AG04450 (cell line): ENCODE measurements at places on chromosomes 4 and X. TPM values are rescaled to one million over a fixed set of nuclear protein-coding genes. Genes with fewer than 3 reads are reported as not detected.

DNA sequence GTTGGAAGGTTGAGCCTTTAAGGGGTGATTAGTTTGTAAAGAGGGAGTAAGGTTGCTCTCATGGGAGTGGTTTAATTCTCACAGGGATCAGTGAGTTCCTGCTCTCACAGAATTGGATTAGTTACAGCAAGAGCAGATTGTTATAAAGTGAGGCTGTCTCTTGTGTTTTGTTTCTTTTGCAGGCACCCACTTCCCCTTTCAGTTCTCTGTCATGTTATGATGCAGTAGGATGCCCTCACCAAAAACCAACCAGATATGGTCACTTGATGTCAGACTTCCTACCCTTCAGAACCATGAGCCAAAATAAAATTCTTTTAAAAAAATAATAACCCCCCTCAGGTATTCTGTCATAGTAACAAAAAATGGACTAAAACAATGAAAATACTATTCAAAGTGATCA, 19.9 kb upstream of the IGSF1 start:
- no peak for DNase-seq

DNA sequence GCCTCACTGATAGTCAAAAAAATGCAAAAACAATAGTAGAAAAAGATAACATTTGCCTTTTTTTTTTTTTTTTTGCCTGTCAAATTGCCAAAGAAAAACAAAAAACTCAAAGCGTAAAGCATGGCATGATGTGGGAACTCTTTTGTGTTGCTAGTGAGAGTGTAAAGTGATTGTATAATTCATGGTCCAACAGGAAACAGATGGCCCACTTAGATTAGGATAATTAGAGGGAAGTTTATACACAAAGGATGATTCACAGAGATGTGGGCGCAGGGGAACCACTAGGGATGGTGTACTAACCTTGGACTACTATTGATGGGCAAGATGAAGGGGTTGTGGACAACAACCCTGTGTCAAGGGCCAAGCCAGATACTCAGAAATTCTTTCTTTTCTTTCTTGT, 16.4 kb downstream of the MCUB start:
- DNase-seq, result no peak

GRCh38 chrX:119669424-119670037, 23.4 kb downstream of the SEPTIN6 start:
- no peak for DNase-seq

GRCh38 chrX:55041514-55041913, 10.7 kb upstream of the ALAS2 start:
- DNase-seq, result no peak

DNA sequence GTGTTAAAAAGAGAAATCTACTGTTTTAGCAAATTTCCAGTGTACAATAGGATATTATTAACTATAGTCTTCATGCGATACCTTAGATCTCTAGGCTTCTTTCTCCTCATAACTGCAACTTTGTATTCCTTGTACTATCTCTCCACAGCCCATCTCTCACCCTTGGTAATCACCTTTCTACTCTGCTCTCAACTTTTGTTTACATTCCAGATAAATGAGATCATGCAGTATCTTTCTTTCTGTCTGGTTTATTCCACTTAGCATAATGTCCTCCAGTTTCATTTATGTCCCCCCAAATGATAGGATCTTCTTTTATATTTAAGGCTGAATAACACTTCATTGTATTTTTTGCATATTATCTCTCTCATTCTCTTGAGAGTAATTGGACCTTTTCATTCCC, 165.5 kb downstream of the HS3ST1 start:
- DNase-seq, result no peak

- no peak for DNase-seq
Measured at GRCh38 chr4:46506876-46507275, 116.9 kb upstream of the GABRA2 start.

DNA sequence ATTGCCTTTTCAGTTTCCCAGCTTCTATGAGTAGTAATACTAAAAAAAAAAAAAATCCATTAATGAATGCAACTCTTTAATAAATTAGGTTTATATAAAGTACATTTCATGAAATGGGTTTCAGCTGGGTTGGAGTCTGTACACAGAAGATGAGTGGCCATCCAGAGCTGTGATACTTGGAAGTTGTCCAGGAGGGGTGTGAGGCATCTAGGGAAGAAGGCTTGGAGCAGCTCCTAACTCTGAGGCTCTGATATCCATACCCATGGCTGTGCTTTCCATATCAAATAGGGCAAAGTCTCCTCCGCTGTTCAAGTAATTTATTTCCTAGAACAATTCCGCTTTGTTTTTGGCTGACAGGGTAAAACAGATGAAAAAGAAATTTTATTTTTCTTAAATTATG, 423.3 kb upstream of the TENM3 start:
- no peak for DNase-seq

- DNase-seq, result no peak
Measured at GRCh38 chrX:71870208-71871098, 40.2 kb upstream of the NHSL2 start.

DNA sequence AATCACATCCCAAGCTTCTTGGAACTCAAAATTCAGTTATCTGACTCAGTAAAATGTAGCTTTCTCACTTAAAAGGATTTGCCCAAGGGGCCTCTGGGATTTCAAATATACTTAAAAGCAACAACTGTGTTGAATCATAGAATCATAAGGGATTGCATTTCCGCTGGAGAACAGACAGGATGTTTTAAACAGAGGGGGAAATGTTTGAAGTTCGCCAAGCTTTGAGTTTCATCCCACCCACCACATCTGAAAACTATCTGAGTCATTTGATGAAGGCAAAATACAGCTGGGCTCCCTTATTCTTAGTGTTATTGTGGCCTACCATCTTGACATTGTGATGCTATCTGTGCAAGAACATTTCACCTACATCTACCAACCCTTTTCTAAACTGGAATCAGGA, 73.5 kb downstream of the PPP1R2C start:
- DNase-seq, result no peak

GRCh38 chr4:112185740-112186670, 40.8 kb downstream of the FAM241A start:
- DNase-seq, result no peak

- DNase-seq, result no peak
Measured at GRCh38 chr4:5814421-5814820, 78.5 kb downstream of the CRMP1 start.

GRCh38 chrX:13364230-13364857, 44.5 kb upstream of the ATXN3L start:
- no peak for DNase-seq

DNA sequence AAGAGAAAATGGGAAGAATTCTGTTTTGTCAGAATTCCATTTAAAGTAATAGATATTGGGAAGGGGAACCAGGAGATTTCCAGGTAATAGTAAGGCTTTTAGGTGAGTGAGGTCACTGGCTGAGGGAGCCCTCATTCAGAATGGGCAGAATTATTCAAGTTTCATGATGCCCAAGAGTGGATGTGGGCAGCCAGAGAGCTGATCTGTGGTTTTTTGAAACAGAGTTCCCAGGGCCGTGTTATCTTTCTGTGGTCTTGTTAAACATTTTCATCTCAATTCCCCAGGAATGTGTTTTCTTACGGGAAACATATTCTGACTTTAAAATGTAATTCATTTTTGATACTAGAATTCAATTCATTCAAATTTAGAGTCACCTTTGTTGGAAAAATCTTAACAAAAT, 182.0 kb upstream of the AADAT start:
- DNase-seq, result no peak

DNA sequence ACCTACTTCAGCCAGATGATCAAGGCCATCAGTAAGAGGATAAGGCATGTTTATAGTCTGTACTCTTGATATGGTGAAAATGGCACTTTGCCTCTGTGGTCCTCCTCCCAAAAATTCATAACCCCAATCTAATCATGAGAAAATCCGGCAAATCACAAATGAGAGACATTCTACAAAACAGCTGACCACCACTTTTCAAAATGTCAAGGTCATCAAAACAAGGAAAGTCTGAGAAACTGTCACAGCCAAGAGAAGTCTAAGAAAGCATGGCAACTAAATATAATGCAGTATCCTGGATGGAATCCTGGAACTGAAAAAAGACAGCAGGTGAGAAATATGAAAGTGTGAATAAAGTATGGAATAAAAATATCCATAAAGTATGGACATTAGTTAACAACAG, 226.6 kb upstream of the INTU start:
- DNase-seq, result no peak

DNA sequence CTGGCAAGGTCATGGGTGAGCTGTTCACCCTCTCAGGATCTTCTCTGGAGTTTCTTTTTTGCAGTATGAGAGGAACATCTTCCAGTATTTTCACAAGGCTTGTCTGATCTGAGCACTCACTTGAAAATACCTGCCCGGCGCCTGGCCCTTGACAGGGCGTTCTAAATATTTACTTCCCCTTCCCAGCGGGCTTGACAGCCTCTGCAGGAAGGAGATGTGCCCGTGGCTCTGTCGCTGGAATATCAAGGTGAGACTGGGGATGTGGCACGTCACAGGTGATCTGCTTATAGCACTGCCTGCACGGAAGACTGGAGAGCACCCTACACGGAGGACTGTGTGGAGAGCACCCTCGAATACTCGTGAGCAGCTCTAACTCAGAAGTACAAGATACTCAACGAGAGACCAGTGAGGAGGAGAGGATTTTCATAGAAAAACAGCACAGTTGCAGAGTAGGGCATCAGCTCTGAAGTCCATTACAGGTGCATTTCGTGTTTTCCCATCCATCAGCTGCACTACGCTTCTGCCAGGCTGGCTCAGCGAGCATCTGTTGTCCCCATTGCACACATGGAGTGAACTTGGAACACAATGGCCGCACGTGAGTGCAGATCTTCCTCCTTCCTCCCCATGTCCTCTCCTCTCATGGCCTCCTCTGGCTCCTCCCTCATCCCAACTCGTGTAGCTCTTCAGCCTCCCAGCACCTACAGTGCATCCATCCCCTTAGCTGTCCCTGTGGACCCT, 32.1 kb downstream of the ZBTB49 start:
- no peak for DNase-seq

- no peak for DNase-seq
Measured at GRCh38 chrX:17030580-17031270, 84.3 kb downstream of the REPS2 start.

GRCh38 chrX:54074826-54075225, 30.6 kb upstream of the PHF8 start:
- DNase-seq, result no peak

- no peak for DNase-seq
Measured at GRCh38 chr4:143351774-143352451, 15.2 kb downstream of the GAB1 start.

RHOXF2 gene
- polyA plus RNA-seq, result not detected in 2 replicates

UGT2B11 gene
- not detected in 2 replicates for polyA plus RNA-seq

RNF128 gene
- 2.7 and 3.9 TPM in 2 replicates for polyA plus RNA-seq

SLITRK4 gene
- polyA plus RNA-seq, result not detected in 2 replicates

TDO2 gene
- polyA plus RNA-seq, result 0.55 and 0.84 TPM in 2 replicates

NDUFB11 gene
- polyA plus RNA-seq, result 51.1 and 56.5 TPM in 2 replicates

NRK gene
- polyA plus RNA-seq, result 2.2 and 2.8 TPM in 2 replicates

CT55 gene
- polyA plus RNA-seq, result not detected in 2 replicates
